Esophagus mucosa (tissue), 1 donor: ENCODE measurements at places on chromosomes 7 and 10.
A peak's percentile ranks its signal among the peaks of the same experiment; 100 is the strongest.

GRCh38 chr7:101494602-101495329, 132.1 kb downstream of the COL26A1 start:
- ATAC-seq: no peak

- ATAC-seq: no peak
Measured at GRCh38 chr7:17404006-17404405, 105.6 kb downstream of the AHR start.

- no peak for ATAC-seq
Measured at GRCh38 chr7:36496576-36496975, 106.9 kb downstream of the ANLN start.

GRCh38 chr10:58693919-58694318, 181.2 kb downstream of the BICC1 start:
- no peak for ATAC-seq

DNA sequence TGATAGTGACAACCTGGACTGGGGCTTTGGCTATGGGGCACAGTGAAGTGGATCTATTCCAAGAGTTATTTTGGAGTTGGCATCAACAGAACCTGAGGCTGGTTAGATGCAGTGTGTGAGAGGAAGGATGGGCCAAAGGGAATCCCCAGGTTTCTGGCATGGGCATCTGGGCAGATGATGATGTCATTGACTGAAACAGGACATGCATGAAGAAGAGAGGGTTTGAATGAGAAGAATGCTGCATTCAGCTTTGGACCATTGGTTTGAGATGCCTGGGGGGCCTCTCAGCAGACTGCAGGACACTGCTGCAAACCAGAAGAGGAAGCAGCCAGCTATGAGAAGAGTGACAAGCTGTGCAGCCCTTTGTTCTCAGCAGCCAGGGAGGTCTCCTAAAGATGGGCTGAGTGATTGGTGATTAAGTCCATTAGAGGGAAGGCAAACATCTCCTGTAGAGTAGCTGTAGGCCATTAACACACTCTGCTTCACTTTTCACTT, 23.1 kb upstream of the PIK3CG start:
- no peak for ATAC-seq

DNA sequence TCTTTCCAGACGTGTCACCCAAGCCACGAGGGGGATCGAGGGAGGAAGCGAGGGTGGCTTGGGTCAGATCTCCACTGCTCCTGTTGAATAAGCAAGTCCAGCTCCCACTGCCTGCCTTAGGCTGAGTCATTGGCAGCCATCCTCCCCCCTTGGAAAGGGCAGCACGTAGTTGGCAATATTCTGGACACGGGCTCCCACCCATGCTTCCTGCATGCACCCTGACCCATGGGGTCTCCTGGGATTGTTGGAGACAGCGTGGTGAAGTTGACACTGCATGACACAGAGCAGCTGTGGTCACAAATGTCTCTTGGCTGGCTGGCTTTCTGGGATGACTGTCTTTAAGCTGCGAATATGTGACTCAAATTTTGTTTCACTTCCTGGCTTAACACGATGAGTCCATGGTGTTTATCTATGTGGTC, 11.2 kb downstream of the BTBD16 start:
- ATAC-seq: no peak

- peak; percentile 40 for ATAC-seq
Measured at GRCh38 chr7:21944616-21945453, 864 bp downstream of the CDCA7L start.

DNA sequence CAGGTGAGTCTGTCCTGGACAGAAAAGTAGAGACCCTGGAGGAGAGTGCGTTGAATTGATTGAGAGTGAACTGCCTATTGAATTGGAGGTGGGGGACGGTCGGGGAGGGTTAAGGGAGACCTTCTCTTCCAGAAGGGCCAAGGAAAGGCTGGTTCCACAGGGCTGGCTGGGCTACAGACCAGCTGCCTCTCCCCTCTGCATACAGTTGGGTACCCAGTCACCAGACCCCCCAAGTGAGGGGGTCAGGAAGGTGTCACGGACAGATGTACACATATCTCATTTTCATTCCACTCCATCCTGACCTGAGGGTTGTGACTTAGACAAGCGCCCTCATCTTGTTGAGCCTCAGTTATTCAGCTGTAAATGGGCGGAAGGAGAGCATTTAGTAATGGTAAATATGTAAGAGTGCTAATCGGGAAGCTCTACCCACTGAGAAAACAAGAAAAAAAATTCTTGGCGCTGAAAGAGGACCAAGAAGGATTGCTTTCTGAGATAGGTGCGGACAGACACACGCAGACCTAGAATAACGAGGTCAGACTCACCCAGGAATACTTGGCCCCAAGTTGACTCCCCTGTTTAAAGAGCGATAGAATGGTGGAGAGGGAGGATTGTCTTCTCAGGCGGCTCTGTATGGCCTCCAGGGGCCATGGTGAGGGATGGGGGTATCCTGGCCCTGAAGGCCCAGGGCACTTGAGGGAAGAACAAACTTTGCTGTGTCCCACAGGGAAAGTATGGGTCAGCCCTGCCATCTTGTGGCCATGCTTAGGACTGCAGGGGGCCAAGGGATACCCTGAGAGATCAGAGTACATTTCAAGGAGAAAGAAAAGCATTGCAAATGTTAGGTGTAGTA, 7.2 kb upstream of the MBL2 start:
- ATAC-seq: peak; percentile 72

GRCh38 chr10:124283949-124284250, 134.8 kb downstream of the OAT start:
- no peak for ATAC-seq

DNA sequence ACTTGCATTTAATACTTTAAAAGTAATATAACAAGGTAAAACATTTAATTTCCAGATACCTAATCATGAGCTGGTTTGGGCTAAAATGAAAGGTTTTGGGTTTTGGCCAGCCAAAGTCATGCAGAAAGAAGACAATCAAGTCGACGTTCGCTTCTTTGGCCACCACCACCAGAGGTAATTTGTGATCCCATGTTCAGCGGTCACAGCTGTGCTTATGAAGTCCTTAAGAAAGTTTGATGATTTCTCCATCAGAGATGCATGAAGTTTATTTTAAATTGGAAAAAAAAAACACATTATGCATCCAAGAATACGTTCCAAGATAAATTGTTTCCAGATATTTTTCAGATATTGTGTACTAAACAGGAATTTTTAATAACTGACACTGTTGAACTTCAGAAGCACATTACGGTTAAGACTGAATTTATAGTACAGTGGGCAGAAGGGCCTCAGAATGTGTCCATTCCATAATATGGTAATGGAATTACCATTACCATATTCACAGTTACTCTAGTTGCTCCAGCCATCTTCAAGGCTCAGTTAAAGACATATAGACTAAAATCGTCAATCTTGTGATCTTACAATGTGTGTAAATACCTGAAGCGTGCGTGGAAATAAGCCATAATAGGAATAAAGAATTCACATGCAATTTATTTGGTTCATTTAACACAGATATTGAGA, 106.8 kb downstream of the ZMYND11 start:
- no peak for ATAC-seq

- ATAC-seq: no peak
Measured at GRCh38 chr10:114532226-114532625, 125.8 kb downstream of the ABLIM1 start.

GRCh38 chr7:18647582-18647981, 152.0 kb downstream of the HDAC9 start:
- no peak for ATAC-seq

GRCh38 chr7:133344275-133344674, 91.4 kb downstream of the EXOC4 start:
- no peak for ATAC-seq

DNA sequence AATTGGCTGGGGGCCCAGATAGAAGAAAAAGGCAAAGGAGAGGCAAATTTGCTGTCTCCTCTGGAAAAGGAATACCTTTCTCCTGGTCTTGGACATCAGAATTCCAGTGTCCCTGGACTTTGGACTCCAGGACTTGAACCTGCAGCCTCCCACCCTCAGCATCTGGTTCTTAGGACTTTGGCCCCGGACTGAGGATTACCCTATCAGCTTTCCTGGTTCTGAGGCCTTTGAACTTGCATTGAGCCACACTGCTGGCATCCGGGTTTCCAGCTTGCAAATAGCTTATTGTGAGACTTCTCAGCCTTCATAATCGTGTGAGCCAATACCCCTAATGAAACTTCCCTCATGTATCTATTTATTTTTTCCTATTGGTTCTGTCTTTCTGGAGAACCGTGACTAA, 68.3 kb downstream of the DNAH11 start:
- ATAC-seq: no peak

DNA sequence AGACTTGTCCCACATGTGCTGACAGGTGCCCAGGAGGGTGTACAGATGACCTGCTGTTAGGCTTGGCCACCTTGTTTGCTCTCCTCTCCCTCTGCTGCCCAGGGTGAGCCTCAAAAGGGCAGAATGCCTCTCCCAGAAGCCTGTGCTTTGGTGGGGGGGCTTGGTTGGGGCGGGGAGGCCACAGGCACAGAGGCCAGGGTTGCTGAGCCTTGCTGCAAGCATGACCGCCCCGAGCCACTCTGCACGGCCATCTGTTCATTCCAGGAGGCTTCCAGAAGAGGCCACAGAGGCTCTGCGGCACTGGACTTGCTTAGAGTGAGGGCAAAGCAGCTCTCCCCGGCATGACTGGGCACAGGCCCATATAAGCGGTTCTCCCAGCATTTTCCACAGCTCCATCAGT, 190.8 kb downstream of the GLRX3 start:
- no peak for ATAC-seq

DNA sequence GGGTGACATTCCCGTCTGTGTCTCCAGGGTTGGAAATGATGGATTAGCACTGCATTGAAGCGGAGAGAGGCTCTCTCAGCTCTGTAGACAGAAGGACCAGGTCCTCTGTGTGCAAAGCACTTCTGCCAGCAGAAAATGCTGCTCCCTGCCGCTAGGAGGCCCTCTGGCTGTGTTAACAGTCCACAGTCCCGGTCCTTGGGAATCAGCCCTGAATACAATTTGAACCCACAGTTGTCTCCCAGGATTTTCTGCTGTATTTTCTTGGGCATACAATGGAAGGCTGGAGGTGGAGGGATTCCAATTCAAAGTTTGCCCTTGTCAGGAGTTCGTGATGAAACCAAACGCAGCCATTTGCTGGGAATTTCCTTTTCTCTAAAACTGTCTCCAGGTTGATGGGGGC, 205.2 kb downstream of the GLRX3 start:
- ATAC-seq: no peak

GRCh38 chr10:26509307-26509706, 71.2 kb downstream of the APBB1IP start:
- ATAC-seq: no peak

DNA sequence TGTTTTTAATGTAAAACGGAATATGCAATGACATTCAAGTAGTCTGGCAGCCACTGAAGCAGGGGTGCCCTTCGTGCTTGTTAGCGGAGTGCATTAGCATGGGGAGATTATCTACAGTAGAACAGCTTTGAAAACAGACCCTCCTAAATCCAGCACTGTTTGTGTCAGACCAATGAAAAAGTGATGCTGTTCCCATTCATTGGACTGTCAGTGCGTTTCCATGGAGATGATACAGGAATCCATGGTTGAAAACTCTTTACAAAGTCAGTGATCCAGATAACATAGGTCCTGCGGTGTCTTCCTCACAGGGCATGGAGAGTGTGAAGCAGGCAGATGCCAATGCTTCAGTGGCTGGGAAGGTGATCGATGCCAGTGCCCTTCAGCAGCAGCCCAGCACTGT, 73.6 kb downstream of the ITGB8 start:
- ATAC-seq: no peak

- no peak for ATAC-seq
Measured at GRCh38 chr7:51209426-51209825, 107.2 kb downstream of the COBL start.

- ATAC-seq: no peak
Measured at GRCh38 chr7:27435461-27435860, 192.9 kb downstream of the EVX1 start.

- no peak for ATAC-seq
Measured at GRCh38 chr10:22475651-22476600, 130.6 kb downstream of the SPAG6 start.

- peak; percentile 55 for ATAC-seq
Measured at GRCh38 chr10:86944471-86944870, 12.9 kb downstream of the MMRN2 start.

DNA sequence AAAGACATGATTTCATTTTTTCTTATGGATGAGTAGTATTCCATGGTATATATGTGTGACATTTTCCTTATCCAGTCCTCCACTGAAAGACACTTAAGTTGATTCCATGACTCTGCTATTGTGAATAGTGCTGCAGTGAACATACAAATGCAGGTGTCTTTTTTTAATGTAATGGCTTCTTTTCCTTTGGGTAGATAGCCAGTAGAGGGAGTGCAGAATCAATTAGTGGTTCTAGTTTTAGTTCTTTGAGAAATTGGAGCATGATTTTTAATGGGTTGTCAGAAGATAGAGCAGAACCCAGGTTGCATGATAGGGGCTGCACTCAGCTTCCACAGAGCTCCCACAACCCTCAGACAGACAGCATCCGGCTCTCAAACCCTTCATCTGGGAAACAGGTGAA, 152.9 kb upstream of the PLXDC2 start:
- ATAC-seq: no peak

GRCh38 chr7:28246921-28247461, 66.4 kb upstream of the JAZF1 start:
- no peak for ATAC-seq

DNA sequence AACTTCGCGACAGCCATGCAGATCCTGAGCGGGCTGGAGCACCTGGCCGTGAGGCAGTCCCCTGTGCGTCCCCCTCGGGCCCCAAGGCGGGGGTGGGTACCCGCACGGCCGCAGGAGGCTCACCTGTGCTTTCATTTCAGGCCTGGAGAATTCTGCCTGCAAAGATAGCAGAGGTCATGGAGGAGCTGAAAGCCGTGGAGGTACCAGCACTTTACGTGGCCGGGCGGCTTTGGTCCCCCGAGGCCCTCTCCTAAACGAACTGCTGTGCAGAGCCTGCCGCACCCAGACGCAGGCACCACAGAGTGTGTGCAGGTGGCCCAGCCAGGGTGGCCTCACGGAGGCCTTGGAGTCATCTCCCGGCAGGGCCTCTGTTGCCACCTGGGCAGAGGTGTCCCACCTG, 11.1 kb upstream of the UTF1 start:
- no peak for ATAC-seq

- no peak for ATAC-seq
Measured at GRCh38 chr10:109593682-109594081, 329.6 kb downstream of the XPNPEP1 start.

- ATAC-seq: no peak
Measured at GRCh38 chr7:115211171-115211570, 289.3 kb downstream of the MDFIC start.

DNA sequence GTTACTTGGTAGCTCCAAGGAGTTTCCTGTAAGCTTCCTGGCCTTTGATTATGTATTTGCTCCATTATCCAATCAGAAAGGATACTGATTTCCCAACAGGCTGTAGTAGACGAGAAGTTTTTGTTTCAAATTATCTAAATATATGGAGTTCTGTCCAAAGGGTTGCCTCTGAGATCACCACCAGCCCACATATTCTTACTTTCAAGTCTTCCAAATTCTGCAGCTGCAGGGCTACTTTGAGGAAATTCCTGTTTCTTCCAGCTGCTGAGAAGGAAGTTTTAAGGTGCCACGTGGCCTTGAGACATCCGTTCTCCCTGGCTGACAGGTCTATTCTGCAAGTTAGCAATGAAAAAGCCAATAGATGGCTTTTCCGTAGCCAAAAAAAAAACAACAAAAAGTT, 286.0 kb downstream of the TWIST1 start:
- peak; percentile 61 for ATAC-seq
